Tongue (tissue), 3 donors: ENCODE measurements at places on chromosomes 5 and 9. TPM values are rescaled to one million over a fixed set of nuclear protein-coding genes. Genes with fewer than 3 reads are reported as not detected.

The PCDHGA11 gene
- total RNA-seq = 7.5 TPM

The TAS2R1 gene
- total RNA-seq = not detected

The LHX2 gene
- total RNA-seq = 4.2 TPM

The GPR150 gene
- not detected for total RNA-seq

The CD74 gene
- 75.4 TPM for total RNA-seq

The PRR7 gene
- total RNA-seq = 0.72 TPM

The IRF1 gene
- 10.7 TPM for total RNA-seq

The WASHC1 gene
- total RNA-seq = 12.7 TPM

The ACOT12 gene
- total RNA-seq = not detected

The ISL1 gene
- 0.41 TPM for total RNA-seq

The ADGRD2 gene
- total RNA-seq = not detected

The IL5 gene
- not detected for total RNA-seq

The LECT2 gene
- not detected for total RNA-seq

The SNCB gene
- total RNA-seq = not detected

The MARCHF3 gene
- 5.1 TPM for total RNA-seq

The FOXD4L4 gene
- not detected for total RNA-seq

The RPL37 gene
- 168 TPM for total RNA-seq

The ACTBL2 gene
- not detected for total RNA-seq

The AKNA gene
- 9.5 TPM for total RNA-seq

The NIPAL4 gene
- 2.1 TPM for total RNA-seq

The PCDHA4 gene
- 1.4 TPM for total RNA-seq

The SELENOP gene
- total RNA-seq = 185 TPM

The ENC1 gene
- 54.6 TPM for total RNA-seq

The PCDHGB6 gene
- 9.3 TPM for total RNA-seq

The NR4A3 gene
- total RNA-seq = 4.7 TPM

The AGXT2 gene
- total RNA-seq = not detected

The EQTN gene
- total RNA-seq = 0.51 TPM

The SPARC gene
- total RNA-seq = 1,607 TPM

The EXOSC2 gene
- 26.1 TPM for total RNA-seq

The TIMD4 gene
- not detected for total RNA-seq

The PTGER4 gene
- total RNA-seq = 14.0 TPM

The MYMK gene
- total RNA-seq = 18.3 TPM

The TBC1D2 gene
- total RNA-seq = 10.3 TPM

The PDE6A gene
- 0.31 TPM for total RNA-seq

The ENTPD2 gene
- total RNA-seq = 7.3 TPM

The DELE1 gene
- 61.7 TPM for total RNA-seq

The PCDHGA6 gene
- 4.8 TPM for total RNA-seq

The COL27A1 gene
- 21.6 TPM for total RNA-seq

The LCN12 gene
- total RNA-seq = 0.82 TPM

The CARD9 gene
- 4.3 TPM for total RNA-seq

The PTGES gene
- total RNA-seq = 7.5 TPM

The SPINK4 gene
- total RNA-seq = not detected

The SHISAL2B gene
- total RNA-seq = not detected

The SLC22A4 gene
- 1.7 TPM for total RNA-seq

The OR1Q1 gene
- total RNA-seq = not detected

The FOXD4L3 gene
- total RNA-seq = not detected

The FAM151B gene
- total RNA-seq = 9.8 TPM

The RANBP3L gene
- total RNA-seq = 8.4 TPM

The ZNF608 gene
- 37.8 TPM for total RNA-seq

The SLC6A3 gene
- 0.10 TPM for total RNA-seq
